ENCODE measurements at places on chromosomes 4 and X.

- no peak for DNase-seq
Measured at GRCh38 chrX:118968031-118968430, 6.4 kb upstream of the LONRF3 start.

- DNase-seq: no peak
Measured at GRCh38 chrX:19595043-19595677, 79.9 kb upstream of the MAP3K15 start.

DNA sequence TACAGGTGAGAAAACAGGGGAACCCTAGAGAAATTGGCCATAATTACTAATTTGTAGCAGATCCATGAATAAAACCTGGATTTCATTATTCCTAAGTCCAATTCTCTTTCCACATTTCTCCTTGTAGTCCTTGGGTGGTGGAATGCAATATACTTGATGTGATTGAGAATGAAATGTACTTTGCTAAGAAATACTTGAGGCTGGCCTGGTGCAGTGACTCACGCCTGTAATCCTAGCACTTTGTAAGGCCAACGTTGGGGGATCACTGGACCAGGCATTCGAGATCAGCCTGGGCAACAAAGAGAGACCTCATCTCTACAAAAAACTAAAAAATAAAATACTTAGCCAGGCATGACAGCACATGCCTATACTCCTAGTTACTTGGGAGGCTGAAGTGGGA lies 15.9 kb downstream of the TMEM184C start:
- no peak for DNase-seq

DNA sequence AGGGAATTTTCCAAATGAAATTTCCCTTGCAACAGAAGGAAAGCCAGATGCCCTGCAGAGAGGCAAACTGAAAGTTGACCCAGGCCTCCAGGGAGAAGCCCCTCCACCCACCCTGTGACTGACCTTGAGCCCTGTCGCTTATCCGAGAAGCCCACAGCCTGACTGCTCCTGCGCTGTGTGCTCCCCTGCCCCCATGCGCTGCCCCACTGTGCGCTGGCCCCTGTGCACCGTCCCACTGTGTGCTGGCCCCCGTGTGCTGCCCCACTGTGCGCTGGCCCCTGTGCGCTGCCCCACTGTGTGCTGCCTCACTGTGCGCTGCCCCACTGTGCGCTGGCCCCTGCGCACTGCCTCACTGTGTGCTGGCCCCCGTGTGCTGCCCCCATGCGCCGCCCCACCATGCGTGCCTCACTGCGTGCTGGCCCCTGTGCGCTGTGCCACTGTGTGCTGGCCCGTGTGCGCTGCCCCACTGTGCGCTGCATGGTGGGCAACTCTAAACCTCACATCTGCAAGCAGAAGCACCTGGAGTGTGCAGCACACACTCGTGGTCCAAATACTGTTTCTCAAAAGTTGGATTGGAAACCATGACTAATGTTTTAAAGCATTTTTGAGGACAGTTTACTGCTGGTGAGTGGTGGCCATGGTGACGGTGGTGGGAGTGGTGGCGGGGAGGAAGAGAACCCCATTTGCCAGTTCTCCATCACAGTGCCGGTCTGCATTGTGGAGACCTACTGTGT lies 8.3 kb upstream of the GRPEL1 start:
- no peak for DNase-seq
